ENCODE measurements at places on chromosomes 1 and 21. TPM values are rescaled to one million over a fixed set of nuclear protein-coding genes. Genes with fewer than 3 reads are reported as not detected.

Gene PTCH2
- total RNA-seq = 2.6 TPM

Gene XPR1
- total RNA-seq = 24.5 TPM

Gene RHEX
- 11.2 TPM for total RNA-seq

Gene REN
- total RNA-seq = not detected

Gene GUCA2B
- not detected for total RNA-seq

Gene NTMT2
- not detected for total RNA-seq

Gene ATP1A4
- total RNA-seq = not detected

GRCh38 chr1:1344655-1345361, 4.4 kb downstream of the DVL1 start:
- no peak for DNase-seq
- peak overlapping the region; percentile 3 for H3K27ac ChIP-seq
- H3K4me3 ChIP-seq = no peak overlapping the region
- no peaks in the 10 kb centered on the region for H3K27me3 ChIP-seq

GRCh38 chr1:91752324-91752723, 133.6 kb downstream of the TGFBR3 start:
- peaks cover 92% of the 10 kb centered on the region for H3K4me1 ChIP-seq
- no peak for DNase-seq
- no peaks in the 10 kb centered on the region for H3K36me3 ChIP-seq
- H3K27me3 ChIP-seq = no peaks in the 10 kb centered on the region
- peak overlapping the region; percentile 83 for H3K27ac ChIP-seq

DNA sequence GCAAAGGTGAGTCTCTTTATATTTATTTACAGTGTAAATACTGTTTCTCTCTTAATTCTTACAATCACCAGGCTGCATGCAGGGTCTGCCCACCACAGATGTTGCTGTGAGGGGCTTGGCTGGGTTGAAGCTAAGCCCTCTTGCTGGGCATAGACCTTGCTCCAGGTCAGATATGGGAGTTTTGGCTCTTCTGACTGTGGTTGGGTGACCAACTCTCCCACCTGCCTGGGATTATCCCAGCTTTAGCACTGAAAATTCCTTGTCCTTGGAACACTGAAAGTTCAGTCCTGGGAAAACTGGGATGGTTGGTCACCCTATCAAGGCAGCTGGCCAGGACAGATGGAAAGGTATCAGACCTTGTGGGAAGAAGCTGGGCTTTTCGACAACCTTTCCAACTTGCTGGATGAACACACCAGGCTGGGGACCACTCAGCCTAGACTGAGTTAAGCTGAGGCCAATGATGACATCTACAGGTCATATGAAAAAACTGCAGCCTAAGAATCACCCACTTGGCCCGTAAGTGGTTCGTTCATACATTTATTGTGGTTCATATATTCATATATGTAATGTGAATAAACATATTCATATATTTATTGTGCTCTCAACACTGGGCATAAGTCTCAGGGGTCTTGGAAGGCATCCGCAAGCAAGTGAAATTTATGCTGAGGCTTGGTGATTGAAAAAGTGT, 26.6 kb upstream of the HPDL start:
- H3K27ac ChIP-seq = no peak overlapping the region
- no peaks in the 10 kb centered on the region for H3K36me3 ChIP-seq
- H3K4me1 ChIP-seq = peaks cover 19% of the 10 kb centered on the region

DNA sequence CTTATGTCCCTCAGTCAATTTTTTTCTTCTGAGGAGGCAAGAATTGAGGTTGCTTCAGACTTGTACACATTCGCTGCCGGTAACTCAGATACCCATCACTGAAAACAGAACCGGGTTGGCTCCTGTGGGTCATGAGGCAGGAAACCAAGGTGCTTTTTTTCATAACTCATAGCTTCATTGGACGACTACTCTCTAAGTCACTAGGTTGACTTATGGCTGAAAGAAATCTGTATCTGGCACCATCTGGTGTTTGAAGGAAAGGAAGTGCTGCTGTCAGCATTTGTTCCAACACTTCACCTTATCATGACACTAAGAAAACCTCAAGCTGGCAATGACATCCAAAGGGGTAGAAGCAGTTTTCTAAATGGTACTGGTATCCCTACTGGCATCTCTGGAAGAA, 82.3 kb downstream of the TBX19 start:
- H3K4me1 ChIP-seq = no peaks in the 10 kb centered on the region
- no peaks in the 10 kb centered on the region for H3K27me3 ChIP-seq
- DNase-seq = no peak
- H3K36me3 ChIP-seq = no peaks in the 10 kb centered on the region
- no peak overlapping the region for H3K4me3 ChIP-seq

GRCh38 chr1:225225681-225226080, 202.2 kb downstream of the LBR start:
- H3K27ac ChIP-seq = no peak overlapping the region
- DNase-seq = no peak
- no peak overlapping the region for H3K4me3 ChIP-seq
- no peaks in the 10 kb centered on the region for H3K4me1 ChIP-seq
- H3K27me3 ChIP-seq = no peaks in the 10 kb centered on the region
- no peaks in the 10 kb centered on the region for H3K36me3 ChIP-seq

GRCh38 chr1:15616373-15617172, 685 bp upstream of the DDI2 start:
- DNase-seq = no peak
- H3K27ac ChIP-seq = peak overlapping the region; percentile 96
- no peaks in the 10 kb centered on the region for H3K36me3 ChIP-seq
- no peaks in the 10 kb centered on the region for H3K27me3 ChIP-seq
- peaks cover 42% of the 10 kb centered on the region for H3K4me1 ChIP-seq
- peak overlapping the region; percentile 68 for H3K4me3 ChIP-seq

GRCh38 chr1:171739656-171740055, 2.2 kb downstream of the VAMP4 start:
- peaks cover 50% of the 10 kb centered on the region for H3K4me1 ChIP-seq
- no peak for DNase-seq
- H3K27me3 ChIP-seq = no peaks in the 10 kb centered on the region

DNA sequence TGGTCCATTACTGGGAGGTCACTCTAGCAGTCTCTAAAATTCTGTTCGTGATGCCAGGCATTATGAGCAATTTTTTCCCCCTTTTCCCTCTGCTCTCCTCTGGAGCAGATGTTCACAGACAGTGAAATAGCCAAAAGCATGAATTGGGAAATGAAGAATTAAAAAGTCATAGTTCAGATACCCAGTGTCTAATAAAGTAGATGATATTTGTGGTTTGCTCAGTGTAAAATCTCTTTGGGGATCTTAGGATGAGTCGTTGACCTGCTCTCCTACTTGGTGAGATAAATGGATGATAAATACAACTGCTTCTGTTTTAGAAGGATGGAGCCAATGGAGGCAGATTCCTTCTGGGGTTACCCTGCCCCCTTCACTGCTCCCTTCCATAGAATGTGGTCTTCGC, 56.3 kb downstream of the KIAA0040 start:
- no peaks in the 10 kb centered on the region for H3K27me3 ChIP-seq
- no peak overlapping the region for H3K4me3 ChIP-seq
- H3K27ac ChIP-seq = no peak overlapping the region
- H3K36me3 ChIP-seq = no peaks in the 10 kb centered on the region
- peaks cover 66% of the 10 kb centered on the region for H3K4me1 ChIP-seq

GRCh38 chr21:34268493-34268892, 95.3 kb upstream of the KCNE2 start:
- no peak overlapping the region for H3K4me3 ChIP-seq
- no peaks in the 10 kb centered on the region for H3K36me3 ChIP-seq
- no peak for DNase-seq

Measured in esophagus muscularis mucosa (tissue), 4 donors.